CMK (cell line): ENCODE measurements at places on chromosomes 4 and X.

GRCh38 chr4:163542275-163542674 lies 47.8 kb downstream of the TMA16 start:
- no peak for DNase-seq

DNA sequence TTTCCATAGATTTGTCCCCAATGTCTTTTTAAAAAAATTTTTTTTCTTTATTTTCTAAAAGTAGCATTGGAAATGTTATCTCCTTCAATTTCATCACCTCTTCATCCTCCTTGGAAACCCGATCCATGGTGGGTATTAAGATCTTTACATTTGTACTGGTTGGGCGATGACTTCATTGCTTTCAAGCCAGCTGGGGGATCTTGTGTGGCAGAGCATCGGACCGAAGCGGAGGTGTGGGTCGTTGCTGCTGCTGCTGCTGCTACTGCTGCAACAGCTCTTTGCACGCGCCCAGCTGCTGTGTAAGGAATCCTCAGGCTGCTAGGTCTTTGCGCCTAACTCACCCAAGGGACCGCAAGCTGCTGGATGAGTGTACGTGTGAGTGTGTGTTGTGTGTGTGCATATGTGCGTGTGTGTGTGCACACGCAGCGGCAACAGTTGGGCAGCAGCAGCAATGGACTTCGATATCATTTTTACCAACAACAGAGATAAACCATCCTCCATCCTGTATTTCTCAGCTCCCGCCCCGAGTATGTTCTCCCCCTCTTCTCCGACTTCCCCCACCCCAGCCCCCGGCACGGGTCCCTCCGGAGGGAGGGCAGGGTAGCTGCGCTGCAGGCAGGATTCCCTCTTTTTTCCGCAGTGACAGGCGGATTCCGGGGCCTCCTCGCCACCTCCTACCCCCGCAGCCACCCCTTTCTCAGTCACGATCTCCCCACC lies 768 bp upstream of the CDKL5 start:
- no peak for DNase-seq

DNA sequence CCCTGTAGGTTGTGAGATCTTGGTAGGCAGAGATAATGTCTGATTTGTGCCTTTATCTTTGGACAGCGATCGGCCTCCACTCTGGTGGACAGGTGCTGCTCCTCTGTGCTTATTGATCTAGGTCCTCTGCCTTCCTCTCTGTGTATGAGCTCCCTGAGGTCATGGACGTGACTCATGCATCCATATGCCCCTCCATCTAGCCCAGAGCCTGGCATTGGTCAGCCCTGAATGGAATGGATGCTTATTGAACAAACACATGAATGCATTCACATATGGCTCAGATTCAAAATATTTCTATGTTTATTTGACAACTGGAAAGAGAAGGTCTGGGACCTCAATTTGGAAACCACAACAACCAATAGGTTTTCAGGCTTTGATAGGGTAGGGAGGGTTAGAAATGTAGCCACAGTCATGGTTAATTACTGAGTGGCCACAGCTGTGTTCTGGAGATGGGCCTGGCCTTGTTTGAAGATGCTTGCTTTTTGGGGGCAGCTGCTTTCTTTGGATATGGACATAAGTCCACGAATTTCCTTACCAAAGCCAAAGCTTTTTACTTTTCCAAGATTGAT lies 76.2 kb downstream of the SEL1L3 start:
- DNase-seq = no peak

GRCh38 chr4:186700746-186701145 lies 22.9 kb downstream of the FAT1 start:
- no peak for DNase-seq

- DNase-seq = no peak
Observed at GRCh38 chrX:132563976-132564375, 75.1 kb upstream of the MBNL3 start.

DNA sequence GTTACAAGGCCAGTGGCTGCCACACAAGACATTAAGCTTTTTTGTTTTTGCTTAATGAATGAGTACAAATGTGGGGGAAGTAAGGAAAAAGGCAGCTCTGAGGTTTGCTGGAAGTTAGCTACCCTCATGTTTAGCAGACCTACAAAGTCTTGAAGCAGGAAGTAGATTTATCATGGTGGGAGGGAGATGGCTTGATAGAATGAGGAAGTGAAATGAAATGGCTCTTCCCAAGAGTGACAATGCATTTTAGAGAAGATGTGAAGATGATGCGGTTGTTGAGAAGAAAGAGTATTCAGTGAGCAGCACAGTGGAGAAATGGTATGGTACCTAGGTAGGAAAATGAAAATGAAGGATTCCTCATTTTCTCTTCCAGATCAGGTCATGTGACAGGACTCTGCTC lies 108.0 kb downstream of the SLIT2 start:
- DNase-seq = no peak

DNA sequence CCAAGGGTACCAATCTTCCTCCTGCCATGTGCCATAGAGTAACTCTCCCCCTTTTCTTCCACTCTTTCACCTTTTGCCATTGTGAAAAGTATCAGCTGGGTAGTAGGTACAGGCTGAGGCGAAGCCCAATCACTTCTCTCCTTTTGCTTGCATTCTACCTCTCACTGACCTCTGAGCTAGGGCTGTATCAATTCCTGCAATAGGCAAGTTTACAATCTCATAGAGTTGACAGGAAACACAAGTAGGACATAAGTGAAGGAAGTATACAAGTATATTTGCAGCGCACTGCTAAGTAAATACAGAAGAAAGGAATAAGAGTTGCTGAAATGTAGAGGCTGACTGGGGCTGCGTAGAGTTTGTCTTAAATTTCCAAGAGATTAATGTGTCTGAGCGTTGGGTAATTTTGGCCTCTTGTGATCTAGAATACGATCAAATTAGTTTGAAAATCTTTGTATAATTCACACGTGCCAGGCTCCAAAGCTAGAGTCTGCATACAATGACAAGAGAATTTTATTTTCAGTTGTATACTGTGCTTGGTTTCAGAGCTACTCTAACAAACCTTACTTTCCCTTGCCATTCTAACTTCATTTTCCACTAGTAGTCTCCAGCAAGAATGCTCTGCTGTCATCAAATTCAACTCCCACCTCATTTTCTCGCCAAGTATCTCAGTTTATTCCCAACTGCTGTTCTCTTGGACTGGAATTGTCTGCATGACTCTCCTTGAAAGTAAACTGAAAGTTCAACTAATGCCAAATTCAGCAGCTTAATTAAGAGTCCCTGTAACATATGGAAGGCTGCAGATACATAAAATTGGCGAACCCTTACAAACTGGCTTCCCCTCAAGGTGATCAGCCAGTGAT lies 90.3 kb downstream of the ATP11C start:
- DNase-seq = no peak

GRCh38 chrX:136658151-136658550 lies 10.2 kb downstream of the CD40LG start:
- DNase-seq = no peak

DNA sequence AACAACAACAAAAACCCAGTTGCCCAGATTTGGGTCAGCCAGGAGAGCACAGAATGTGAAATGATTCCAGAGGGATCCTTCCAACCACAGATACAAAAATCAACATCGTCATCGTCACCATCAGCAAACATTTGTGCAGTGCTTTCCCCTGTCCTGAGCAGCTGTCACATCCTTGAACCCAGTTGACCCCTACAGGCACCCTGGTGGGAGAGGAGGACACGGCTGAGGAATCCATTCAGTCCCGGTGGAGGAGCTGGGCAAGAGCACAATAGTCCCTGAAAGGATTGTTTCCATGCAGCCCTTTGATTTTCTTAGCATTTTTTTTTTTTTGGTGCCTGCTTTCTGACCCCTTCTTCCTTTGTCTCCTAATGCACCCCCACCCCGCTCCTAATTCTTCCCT lies 37.1 kb upstream of the STX18 start:
- DNase-seq = no peak

GRCh38 chrX:22526339-22526738 lies 253.6 kb downstream of the CBLL2 start:
- no peak for DNase-seq

DNA sequence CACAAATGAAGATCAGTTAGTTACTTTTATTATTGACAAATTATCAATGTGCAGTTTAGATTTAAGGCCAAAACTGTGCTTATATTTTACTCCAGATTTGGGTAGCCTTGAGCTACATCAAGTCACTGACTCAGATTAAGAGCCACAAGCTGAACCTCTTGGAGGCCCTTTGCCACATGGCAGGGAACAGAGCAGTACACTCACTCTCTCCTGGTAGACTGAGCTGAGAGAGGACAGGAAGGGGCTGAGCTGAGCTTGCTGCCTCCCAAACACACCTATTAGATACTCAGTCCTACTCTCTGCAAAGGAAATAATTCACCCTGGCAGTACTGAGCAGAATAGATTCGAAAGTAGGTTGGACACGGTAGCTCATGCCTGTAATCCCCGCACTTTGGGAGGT lies 7.8 kb downstream of the STAP1 start:
- no peak for DNase-seq

- DNase-seq = no peak
Observed at GRCh38 chr4:24166501-24166900, 276.7 kb upstream of the PPARGC1A start.

DNA sequence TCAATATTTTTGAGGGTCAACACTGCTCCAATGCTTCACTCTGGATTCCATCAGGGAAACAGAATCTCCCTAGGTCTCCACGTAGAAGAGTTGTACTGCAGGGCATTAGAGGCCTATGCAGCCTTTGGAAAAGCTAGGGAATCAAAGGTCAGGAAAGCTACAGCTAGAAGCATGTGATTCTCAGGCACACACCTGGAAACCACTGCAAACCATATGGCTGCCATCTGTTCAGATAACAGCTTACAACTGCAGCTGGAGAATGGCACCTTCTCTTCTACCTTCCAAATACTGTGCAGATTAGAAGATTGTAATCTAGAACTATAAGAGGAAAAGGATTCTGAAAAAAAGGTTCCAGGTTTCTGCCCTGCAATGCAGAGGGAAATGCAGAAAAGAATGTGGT lies 60.6 kb downstream of the BTC start:
- no peak for DNase-seq

DNA sequence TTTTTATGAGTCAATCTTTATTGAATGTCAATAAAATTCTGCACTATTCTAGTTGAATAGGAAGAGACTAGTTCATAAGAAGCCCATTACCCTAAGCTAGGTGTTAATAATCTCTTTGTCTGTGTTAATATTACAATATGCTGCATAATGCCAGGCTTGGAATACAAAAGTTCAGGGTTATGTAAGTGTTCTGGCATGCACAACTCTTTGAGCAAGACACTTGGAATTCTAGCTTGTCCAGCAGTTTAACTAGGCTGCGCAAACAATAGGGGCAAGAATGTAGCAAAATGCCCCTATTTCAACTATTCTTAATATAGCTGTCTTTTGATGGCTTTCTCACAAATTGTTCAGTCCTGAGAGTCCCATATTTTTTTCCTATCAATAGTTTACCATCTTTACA lies 31.3 kb upstream of the ETNPPL start:
- DNase-seq = no peak

DNA sequence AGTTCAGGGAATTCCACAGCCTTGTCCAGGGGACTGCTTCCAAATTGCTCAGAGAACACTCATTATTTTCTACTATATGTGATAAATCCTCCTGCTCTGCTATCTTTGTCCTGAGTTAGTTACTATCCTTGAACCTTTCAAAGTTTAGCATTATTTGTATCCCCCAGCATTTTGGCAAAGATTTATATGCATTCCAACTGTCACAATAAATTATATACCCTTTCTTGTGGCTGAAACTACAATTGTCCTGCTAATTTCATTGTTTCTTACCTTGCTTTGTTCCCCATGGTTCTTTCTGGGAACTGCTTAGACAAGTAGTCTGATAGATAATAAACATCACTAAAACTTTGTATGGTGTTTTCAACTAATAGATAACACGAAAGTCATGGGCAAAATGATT lies 40.5 kb downstream of the TECRL start:
- DNase-seq = no peak

DNA sequence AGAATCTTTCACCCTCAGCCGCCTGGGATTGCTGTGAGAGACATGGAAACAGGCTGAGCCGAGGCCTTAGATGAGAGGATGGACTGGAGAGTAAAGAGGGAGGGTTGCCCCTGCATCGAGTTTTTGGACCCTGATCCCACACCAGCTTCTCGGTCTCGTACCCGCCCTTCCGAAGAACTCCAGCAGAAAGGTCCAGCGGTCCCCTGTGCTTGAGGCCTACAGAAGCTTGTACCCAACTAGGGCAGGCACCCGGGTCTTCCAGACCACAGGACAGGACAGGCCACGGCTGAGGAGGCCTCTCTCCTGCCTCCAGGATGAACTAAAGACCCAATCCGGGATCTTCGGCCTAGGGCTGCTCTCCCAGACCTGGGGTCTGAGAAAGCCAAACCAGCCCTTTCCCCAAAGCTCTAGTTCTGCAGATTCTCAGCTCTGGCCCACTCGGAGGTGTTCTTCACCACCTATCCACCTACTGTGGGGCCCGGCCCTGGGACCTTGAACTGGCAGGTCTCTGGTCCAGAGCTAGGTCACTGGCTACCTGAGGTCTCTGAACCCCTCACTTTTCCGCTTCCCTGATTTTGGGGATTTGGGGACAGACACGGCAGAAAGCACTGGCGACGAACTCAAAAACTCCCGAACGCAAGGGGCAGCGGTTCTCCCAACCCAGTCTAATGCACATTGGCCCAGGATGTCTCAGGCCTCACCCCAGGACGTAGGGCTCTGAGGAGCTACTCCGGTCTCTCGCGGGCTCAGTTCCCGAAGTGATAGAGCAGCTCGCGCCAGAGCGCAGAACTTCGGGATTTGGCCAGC lies 1.1 kb downstream of the NKX3-2 start:
- DNase-seq = no peak

GRCh38 chr4:69360271-69360670 lies 80.0 kb downstream of the UGT2B28 start:
- no peak for DNase-seq

- no peak for DNase-seq
Observed at GRCh38 chr4:73929278-73929677, 52.5 kb downstream of the PF4 start.

GRCh38 chr4:79623021-79623870 lies 215.2 kb upstream of the GK2 start:
- DNase-seq = no peak

DNA sequence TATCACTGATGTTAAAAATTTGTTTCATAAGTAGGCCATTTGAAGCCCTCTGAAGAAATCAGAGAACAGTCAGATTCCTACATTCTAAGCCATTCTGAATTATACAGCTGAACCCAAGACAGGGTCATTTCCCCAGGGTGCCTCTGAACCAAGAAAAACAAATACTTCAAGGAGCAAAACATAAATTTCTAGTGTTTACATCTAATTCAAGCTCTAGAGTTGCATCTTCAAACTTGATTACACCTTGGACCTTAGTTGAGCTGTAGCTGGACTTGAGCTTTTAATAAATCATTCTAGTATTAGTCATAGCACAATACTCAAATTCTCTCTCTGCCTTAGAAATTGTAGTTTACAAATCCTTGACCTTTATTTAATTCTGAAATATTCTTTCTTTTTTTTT lies 87.6 kb upstream of the IL15 start:
- DNase-seq = no peak

DNA sequence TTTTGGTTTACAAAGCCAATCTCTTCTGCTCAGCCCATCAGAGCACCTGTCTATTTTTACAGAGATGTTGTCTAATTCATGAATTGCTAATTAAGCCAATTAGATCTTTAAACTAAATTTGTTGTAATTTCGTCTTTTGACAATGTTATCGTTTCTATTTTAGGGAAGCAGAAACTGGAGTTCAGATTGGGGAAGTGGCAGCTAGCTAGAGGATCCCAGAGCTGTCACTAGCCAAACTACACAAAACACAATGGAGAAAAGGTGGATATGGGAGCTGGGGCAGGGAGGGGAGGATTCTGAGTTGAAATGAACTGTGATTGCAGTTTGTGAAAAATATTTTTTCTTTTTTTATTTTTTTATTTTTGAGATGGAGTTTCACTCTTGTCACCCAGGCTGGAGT lies 35.8 kb downstream of the CASP3 start:
- no peak for DNase-seq
